Stimulated activated memory B cell treated with anti-CD40 and anti-IgM and Interleukin-4, amounts not matched to agents 10 μg/mL and 1 μg/mL and 100 μg/mL, for 72 hours (primary cell): ENCODE measurements at places on chromosomes 11 and 22.

DNA sequence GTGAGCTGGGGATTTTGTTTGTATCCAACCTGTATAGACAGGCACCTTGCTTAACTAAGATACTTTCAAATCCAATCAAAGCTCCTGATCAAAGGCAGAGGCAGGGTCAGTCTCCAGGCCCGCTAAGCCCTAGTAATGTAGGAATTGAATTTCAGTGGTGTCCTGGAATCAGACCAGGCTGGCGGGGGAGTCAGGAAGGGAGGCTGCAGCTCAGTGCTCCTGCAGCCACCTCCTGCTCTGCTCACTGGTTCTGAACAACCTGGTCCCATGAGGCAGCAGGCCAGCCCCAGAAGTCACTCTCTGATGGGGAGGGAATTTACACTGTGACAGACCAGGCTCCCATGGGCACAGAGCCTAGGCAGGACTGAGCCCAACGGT lies 38.5 kb upstream of the GALNT18 start:
- ATAC-seq, result no peak

- no peak for ATAC-seq
Measured at GRCh38 chr11:122676638-122677037, 21.1 kb downstream of the UBASH3B start.

DNA sequence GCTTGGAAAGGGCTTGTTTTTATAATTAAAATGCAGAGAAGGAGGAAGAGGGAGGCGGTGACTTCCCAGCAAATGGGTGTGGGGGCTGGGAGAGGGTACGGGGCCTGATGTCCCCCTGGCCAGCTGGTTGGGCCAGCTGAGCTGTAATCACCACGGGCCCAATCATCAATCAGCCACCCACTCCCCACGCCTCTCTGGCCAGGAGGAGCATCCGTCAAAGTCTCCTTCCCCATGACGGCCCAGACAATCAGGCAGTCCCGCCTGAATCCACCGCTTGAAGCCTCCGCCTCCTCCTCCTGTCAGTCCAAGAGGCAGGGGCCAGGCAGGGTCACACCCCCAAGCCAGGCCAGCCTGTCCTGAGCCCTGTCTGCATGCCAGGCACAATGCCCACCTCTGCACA lies 13.3 kb upstream of the CABP7 start:
- ATAC-seq, result no peak

DNA sequence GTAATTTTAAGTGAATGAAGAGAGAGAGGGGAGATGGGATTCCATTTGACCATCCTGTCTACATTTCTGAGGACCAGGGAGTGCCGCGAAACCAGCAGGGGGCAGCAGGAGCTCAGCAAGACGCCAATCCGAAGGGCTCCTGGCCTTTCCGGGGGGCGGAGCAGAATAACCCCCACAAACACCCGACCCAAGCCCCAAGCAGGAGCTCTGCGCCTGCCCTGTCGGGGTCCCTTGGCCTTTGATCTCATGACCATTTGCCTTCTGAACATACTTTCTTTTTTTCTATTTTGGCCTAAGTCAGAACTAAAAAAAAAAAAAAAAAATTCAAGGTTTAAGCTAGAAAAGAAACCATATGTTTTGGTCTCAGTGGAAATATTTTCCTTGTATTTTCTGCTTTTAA lies 21.9 kb upstream of the SCN2B start:
- ATAC-seq, result peak; percentile 80

- ATAC-seq, result no peak
Measured at GRCh38 chr11:57905439-57905838, 118.2 kb upstream of the OR9Q1 start.
